ENCODE measurements at places on chromosomes 7 and 10.

DNA sequence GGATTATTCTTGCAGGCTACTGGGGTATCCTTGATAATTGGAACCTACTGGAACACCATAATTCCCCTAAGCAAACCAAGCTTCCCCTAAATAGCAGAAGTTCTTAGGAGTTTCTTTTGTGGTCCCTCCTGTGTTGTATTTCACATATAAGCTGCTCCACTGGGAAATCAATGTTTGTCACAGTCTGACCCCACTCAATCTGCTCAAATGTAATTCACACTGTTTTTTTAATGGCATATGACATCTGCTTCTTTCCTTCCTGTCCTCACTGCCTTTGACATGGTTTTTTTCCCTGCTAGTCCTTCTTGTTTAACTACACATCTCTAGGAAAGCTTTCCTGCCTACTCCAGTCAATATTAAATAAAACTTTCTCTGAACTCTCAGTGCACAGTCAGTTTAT, 1.8 kb upstream of the PTPRZ1 start:
- no peak for DNase-seq

DNA sequence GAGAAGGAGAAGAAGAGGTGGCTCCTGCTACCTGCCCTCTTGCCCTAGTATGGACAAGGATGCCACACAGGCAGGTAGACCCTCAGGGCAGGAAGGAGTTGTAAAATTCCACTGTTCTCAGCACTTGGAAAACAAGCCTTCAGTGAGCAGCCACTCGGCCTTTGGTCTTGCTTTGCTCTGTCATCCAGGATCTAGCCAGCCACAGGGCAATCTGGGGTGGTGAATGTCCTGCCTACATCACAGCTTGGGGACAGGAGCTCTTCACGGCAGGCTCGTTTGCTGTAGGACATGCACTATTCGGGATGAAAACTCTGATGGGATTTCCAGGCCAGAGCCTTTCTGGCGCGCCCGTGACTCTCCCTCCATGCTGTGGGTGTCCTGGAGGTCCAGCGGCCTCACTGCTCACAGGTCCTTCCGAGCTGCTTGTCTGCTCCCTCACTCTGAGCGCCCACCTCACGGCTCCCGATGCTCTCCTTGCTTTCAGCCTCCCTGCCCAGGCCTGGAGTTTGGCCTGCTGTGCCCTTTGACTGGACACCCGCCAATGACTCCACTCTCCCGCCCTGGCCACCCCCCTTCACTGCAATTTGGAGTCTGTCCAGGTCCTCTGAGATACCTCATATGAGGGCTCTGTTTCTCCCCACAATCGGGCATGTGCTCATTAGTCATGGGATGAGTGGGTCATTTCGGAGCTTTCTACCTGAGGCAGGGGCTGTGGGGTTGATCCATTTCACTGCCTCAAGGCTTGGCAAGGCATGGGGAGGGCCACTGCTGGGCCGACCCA, 227.2 kb upstream of the GRB10 start:
- DNase-seq, result no peak

- no peak for DNase-seq
Measured at GRCh38 chr7:106608661-106609060, 52.3 kb downstream of the CCDC71L start.

DNA sequence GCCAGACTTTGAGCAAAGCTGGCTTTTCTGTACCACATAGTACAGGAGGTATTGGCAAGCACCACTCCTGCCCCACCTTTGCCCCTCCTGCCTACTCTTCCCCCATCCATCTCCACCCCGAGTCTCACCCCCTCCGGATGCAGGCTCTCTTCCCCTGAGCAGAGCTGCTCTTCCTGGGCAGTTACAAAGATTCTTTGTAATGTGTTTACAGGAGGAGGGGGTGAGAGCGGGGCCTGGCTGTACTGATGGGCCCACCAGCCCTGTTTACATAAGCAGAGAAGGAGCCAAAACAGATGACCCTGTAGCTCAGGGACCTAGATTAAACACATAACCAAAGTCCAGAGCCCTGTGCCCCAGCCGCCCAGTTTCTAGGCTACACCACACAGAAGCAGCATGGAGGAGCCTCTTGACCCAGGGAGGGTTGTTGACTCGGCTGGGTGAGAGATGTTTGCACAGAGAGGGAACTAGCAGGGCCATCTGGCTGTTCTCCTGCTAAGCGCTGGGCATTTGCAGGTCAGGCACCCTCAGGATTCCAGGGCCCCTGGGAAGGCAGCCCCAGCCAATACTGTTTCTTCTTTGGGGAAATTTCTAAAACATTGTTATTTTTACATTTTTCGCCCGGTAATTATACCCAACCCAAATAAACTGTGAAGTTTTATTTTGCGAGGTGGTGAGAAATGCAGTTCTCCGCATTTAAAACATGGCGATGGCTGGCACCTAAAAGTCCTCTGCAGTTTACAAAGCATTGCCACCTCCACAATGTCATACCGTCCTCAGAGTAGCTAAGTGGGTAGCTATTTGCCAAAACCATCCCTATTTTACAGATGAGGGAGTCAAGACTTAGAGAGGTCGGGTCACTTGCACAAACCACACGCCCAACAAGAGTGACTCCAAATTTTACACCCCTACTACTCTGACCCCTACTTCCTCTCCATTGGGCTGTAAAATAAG, 11.4 kb upstream of the ZKSCAN1 start:
- no peak for DNase-seq

DNA sequence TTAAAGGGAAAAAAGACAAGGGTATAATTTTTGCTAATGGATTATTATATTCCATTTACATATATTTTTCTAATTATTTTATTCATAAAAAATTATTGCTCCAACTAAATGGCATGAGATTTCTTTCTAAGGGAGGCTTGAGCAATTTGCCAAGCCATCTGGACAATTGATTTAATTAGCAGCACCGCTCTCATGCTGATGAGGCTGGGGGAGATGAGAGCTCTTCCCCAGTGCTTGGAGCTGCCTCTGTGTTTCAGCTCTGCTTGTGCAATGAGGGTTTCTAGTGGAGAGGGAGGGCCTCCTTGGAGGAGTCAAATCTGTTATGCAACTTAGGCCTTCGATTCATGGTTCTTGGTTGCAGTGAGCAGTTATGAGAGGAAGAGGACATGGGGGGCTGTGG, 574.3 kb downstream of the TCERG1L start:
- no peak for DNase-seq

DNA sequence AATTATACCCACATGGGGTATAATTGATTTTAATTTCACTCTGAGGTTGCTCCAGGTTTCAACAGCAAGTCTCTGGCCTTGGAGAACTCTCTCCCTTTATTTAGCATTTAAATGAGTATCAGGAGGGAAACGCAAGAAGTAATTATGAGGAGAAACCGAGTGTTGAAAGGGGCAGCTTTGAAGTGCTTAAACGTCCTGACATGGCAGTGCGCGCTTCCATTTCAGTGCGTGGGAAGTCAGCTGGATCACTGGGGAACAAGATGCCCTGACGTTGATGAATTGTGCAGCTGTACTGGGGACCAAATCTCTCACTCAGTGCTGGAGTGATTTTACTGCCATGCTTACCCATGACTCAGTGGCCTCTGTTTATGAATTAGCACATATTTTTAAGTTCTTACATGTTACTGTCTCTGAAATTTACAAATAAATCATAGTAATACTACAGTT, 106.0 kb upstream of the PRR15 start:
- DNase-seq, result no peak

GRCh38 chr10:104016661-104017060, 49.7 kb downstream of the SLK start:
- DNase-seq, result no peak

- peak; percentile 7 for DNase-seq
Measured at GRCh38 chr7:93750986-93751385, 139.6 kb downstream of the TFPI2 start.

GRCh38 chr7:100563809-100564400, 9.8 kb downstream of the SAP25 start:
- no peak for DNase-seq

GRCh38 chr7:3787717-3788264, 486.7 kb downstream of the SDK1 start:
- DNase-seq, result no peak

DNA sequence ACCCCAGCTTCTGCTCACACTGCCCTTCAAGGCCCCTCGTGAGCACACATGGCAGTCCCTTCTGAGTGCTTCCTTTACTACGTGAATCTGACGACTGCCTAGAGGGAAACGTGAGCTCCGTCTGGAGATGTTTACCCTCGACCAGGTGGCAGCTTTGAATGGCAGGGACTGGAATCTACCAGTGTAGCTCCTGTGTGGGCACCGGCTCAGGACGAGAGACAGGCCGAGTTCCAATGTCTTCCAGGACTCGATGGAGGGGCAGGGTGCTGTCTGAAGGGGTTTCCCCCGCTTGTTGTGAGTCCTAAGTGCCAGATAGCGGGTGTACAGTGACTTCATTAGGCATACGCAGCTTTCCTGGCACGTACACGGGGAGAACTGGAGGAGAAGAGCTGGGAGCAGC, 229.9 kb downstream of the ADARB2 start:
- no peak for DNase-seq

Measured in pulmonary artery endothelial cell (primary cell).